SK-N-SH (cell line): ENCODE measurements at places on chromosomes 1 and 21.

DNA sequence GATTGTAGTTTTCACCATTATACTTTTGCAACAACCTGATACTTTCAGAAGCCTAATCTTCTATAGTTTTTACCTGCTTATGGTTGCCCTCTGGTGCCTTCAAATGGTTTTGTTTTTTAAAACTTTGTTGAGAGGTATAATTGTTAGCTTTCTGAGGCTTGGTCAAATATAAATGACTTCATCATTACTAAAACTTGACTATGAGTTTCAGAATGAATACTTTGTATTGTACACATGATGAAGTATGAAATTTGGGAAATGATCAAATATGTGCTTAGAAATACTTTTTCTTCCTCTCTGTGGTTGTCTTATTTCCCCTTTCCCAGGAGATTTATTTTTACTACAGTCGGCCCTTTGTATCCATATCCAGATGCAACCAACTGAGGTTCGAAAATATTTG lies 151.8 kb upstream of the B3GALT2 start:
- peak; percentile 7 for DNase-seq

- DNase-seq = no peak
Measured at GRCh38 chr1:97901017-97901658, 19.7 kb downstream of the DPYD start.

GRCh38 chr1:145690587-145691558 lies 16.3 kb downstream of the PDZK1 start:
- no peak for DNase-seq

DNA sequence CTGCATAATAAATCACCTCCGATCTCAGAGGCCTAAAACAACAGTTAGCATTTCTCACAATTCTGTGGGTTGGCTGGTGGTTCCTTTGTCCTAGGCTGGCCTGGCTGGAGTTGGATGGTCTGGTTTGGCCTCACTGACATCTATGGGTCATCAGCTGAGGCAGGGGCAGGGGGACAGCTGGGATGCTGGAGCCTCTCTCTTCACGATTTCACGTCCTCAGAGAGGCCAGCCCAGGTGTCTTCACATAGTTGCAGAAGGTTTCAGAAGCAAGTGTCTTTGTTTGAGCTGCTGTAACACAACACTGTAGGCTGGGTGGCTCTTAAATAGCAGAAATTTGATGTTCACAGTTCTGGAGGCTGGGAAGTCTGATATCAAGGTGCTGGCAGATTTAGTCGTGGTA lies 155.5 kb upstream of the CACNA1E start:
- no peak for DNase-seq
